ENCODE measurements at places on chromosomes 7 and 10.
A peak's percentile ranks its signal among the peaks of the same experiment; 100 is the strongest.

DNA sequence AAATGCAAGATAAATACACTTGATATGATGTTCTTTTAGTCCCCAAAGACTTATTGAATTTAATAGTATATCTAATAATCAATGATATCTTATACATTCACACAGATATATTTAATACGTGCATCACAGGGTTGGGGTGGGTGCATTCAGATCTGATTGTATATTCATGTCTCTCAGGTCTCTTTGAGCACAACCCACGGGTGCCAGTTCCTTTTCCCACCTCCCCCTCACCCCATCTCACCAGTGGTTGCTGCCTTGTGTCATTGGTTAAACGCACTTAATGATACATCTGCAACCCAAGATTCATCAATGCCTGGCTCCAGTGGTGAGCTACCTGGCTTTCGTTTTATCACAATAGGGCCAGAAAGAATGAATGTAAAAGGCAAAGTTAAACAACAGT is 6.2 kb downstream of the LRIT1 start:
- no peak for DNase-seq

DNA sequence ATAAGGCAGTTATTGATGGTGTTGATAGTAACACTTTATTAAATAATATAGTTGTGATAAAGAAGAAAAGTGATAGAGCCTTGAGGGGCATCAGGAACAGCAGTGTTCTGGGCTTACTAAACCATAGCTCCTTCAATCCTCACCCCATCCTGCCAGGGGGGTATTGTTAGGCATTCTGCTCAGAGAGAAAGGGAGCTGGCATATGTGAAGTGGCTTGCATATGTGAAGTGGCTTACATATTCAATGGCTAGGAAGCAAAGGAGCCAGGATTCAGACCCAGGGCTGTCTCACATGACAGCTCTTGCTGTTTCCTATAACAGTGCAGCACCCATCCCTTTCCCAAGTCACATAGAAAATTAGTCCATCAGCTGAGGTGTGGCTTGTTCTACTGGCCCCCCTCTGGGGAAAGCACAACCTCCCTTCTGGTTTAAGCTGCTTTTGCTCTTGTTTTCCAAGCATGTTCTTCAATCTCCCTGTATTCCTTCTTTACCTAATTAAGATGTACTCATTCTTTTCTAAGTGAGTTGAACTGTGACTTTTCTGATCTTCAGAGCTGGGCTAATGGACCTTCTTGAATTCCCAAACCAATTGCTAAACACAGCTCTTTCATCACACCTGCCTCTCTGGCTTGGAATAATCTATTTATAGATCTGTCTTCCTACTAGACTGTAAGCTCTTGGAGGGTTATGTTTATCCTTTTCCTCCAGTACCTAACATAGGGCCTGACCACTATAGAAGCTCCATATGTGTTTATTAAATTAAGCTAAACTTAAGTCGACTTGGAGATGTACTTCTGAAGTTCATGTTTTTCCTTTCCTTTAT is 108.7 kb upstream of the GLI3 start:
- no peak for DNase-seq

GRCh38 chr10:73879296-73880173 is 5.2 kb upstream of the CAMK2G start:
- peak; percentile 85 for DNase-seq

GRCh38 chr7:148962823-148963582 is 65.3 kb downstream of the PDIA4 start:
- DNase-seq = peak; percentile 67

DNA sequence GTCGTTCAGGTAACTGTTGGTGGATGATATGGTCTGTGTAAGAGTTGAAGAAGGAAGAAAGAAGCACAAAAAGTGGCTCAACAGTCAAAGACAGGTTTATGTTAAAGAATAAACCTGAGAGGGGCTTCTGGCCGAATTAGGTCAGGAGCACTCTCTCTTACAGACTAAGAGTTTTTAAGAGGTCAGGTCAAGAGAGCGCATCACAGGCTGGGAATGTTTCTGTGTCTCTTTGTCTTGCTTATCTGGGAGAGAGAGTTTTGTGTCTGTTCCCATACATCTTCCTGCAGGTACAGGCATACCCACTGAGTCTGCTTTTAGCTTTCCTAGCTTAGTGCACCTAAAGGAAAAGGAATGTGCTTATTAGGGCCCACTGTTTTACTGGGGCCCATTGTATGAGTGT is 22.2 kb upstream of the PRPF18 start:
- no peak for DNase-seq
